ENCODE measurements at places on chromosomes 6 and 20.
A peak's percentile ranks its signal among the peaks of the same experiment; 100 is the strongest.

- DNase-seq: no peak
These were observed 116.5 kb downstream of the CCDC170 start for GRCh38 chr6:151610326-151610725.

GRCh38 chr6:6781172-6781872 is 192.8 kb downstream of the LY86 start:
- peak; percentile 20 for DNase-seq

DNA sequence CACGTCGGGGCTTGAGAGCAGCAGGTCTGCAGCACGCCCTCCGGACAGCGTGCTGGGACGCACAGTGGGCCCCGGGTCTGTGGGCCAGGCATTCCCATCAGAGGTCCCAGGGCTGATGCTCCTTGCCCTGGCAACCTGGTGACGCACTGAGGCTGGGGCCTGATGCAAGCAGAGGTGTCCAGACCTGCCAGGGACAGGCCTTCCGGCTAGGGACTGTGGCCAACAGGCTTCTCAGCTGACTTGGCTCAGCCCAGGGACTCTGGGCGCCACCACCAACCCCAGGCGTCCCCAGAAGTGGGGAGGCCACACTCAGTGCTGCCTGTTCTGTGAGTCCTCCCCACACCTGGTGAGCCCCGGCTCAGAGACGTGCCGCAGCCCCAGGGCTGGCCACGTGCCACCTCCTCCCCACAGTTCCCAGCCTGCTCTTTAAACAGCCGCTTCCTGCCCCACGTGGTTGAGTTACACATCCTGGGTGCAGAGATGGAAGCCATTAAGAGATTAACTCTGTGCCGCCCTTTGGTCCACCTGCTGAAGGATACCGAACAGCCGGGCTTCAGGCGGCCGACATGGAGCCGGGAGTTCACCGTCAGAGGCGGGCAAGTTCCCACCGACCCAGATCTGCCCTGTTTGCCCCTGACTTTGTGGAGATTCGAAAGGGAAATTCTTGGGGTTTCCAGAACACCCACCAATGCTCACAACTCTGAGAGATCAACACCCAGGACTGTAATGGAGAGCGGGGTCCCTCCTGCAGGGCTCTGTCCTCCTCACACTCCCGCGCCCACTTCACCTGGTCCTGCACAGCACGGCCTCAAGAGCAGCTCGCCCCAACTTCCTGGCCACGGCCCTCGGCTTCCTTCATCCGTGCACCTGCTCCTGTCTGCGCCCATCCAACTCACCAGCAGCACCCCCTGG is 37.6 kb upstream of the ZBP1 start:
- DNase-seq: no peak

GRCh38 chr20:37929683-37930014 is 26.7 kb downstream of the VSTM2L start:
- no peak for DNase-seq

DNA sequence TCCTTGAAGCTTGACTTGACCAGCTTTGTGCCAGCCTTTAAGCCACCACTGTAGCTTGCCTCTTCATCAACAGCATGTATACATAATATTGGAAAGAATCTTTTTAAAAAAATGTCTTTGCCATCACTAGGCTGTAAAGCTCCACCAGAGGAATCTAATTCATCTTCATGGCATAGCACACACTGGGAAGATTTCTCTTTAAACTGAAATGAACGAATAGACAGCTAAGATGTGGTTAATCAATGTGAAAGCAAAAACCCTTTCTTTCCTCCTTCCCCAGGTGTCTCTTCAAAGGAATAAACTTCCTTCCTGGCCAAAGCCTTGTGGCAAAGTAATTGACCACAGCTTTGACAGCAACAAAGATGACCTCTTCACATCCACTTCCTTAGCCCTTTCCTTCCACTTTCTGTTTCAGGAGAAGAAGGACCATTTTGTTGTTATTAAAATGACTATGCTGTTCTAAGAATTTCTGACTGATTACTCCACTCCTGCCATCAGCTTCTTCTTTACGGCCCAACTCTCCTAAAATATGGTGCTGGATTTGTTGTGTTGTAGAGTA is 428.7 kb upstream of the SOX4 start:
- no peak for DNase-seq

GRCh38 chr6:1063671-1064355 is 248.1 kb upstream of the FOXQ1 start:
- no peak for DNase-seq

GRCh38 chr6:157527471-157527907 is 146.5 kb downstream of the ZDHHC14 start:
- DNase-seq: no peak

GRCh38 chr20:10427060-10427692 is 6.8 kb downstream of the MKKS start:
- DNase-seq: peak; percentile 39

DNA sequence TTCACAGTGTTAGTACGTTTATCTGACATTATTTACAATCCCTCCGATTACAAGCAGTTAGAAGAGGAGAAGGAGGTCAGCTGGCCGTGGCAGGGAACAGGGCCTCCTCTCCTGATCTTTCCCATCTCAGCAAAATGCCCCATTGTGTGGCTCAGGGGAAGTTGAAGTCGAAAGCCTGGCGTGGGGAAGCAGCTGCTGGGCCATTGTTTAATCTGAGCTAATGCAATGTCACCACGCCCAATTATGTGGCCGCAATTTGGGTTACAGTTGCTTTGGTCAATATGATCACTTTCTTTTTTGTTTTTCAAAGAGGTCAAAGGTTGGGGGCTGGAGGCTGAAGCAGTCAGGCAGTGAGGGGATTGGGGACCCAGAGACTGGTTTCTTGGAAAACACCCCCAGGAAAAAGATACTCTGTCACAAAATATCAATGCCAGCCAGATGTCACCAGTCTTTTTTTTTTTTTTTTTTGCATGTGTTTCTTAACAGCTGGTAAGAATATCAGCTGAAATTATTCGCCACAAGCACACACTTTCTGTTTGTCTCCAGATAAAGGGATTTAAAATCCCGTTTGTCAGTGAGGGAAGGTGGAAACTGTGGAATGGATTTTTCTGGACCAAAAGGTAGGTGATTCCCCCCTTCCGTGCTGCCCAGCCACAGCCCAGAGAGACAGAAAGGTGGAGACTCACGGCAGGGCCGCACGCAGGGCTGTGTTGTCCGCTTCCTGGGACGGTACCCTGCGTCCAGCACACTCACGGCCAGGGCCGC is 24.6 kb downstream of the DLL1 start:
- DNase-seq: peak; percentile 19

DNA sequence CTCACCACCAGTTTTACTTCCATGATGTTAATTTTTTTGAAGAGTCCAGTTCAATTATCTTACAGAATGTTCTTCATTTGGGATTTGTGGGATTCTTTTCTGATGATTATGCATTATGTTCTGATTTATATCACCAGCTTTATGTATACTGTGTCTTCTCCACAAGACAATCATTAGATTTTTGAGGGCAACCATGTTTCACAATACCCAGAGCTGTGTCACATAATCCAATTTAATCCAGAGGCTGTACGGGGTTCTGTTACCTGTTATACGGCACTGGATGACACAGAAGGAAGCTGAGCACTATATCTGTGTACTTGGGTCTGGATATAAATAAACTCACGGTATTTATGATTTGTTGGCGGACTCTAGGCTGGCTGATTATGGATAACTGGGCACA is 41.6 kb upstream of the RPN2 start:
- DNase-seq: no peak

- DNase-seq: no peak
These were observed 1059.5 kb upstream of the FLRT3 start for GRCh38 chr20:15396900-15397299.

DNA sequence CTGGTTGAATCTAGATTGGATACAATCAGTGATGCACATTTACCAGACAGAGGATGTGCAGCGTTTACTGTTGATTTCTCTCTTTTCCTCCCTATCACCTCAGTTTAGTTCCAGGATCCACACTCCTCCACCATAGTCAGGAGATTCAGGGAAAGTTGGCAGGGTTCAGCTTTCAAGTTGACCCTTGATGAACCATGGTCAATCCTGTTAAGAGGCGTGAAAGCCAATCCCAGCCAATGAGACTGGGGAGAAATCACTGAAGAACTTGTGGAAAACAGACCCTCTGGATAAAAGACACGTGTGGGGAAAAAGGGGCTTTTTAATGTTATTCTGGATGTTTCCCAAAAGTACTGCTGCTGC is 19.2 kb upstream of the SCP2D1 start:
- no peak for DNase-seq

GRCh38 chr6:2970753-2971419 is 481 bp downstream of the SERPINB6 start:
- DNase-seq: peak; percentile 63

DNA sequence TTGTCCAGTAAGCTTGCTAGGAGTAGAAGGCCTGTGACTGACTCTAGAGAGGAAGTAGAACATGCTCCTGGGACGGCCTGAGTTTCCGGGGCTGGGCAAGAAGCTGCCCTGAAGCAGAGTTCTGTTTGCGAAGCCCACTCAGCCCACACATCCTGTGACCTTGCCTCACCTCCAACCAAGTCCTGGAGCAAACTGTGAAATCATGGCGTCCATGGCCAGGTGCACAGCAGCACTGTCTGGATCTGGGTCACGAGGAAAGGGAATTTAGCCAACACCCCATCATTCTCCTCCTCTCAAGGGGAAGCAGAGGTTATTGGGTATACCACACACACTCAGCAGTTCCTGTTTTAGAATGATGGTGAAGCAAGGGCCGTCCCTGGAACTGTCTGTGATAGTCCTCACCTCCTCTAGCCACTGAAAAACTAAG is 87.5 kb downstream of the CRYBG1 start:
- no peak for DNase-seq

- peak; percentile 33 for DNase-seq
These were observed 5.2 kb downstream of the FNDC1 start for GRCh38 chr6:159174263-159174969.

DNA sequence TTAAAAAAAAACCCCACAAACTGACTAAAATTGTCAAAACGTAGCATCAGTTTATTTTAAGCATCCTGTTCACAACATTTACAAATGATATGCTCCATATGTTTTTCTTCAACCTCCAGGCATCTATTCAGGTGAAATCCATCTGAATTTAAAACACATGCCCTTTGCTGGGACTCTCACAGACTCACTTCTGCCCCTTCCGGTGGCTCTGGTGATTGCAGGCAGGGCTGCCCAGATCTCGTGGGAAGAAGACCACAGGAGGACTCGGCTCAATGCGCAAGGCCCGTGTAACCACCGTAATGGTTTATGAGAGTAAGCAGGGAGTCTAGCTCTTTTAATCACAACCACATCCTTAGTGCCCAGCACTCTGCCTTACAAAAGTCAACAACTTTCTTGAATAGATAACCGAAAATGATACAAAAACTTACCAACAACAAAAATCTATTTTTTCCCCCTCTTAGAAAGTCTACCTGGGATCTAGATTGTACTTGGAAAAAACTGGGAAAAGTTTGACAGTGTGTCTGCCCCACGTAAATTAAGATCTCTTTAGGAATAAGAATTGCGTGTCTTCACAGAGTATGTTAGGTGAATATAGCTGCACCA is 139.1 kb downstream of the KIF16B start:
- no peak for DNase-seq

DNA sequence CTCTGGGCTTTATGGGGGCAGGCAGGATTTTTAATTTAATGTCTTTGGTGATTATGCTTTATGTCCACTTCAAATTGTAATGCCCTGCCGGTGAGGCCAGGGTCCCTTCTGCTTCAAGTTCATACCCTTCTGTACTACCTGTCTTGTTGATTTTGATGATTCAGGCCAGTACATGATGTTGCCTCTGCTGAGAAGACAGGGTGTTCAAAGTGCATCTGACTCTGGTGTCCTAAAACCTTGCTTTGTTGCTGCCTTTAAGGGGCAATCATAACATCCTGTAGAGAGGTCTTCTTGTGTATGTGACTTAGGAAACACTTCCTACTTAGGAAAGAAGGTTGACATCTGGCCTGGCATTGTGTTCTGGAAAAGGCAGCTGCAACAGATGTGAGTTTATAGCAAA is 113.2 kb downstream of the TMEM170B start:
- DNase-seq: no peak

GRCh38 chr6:167688123-167688522 is 138.6 kb upstream of the AFDN start:
- DNase-seq: no peak

DNA sequence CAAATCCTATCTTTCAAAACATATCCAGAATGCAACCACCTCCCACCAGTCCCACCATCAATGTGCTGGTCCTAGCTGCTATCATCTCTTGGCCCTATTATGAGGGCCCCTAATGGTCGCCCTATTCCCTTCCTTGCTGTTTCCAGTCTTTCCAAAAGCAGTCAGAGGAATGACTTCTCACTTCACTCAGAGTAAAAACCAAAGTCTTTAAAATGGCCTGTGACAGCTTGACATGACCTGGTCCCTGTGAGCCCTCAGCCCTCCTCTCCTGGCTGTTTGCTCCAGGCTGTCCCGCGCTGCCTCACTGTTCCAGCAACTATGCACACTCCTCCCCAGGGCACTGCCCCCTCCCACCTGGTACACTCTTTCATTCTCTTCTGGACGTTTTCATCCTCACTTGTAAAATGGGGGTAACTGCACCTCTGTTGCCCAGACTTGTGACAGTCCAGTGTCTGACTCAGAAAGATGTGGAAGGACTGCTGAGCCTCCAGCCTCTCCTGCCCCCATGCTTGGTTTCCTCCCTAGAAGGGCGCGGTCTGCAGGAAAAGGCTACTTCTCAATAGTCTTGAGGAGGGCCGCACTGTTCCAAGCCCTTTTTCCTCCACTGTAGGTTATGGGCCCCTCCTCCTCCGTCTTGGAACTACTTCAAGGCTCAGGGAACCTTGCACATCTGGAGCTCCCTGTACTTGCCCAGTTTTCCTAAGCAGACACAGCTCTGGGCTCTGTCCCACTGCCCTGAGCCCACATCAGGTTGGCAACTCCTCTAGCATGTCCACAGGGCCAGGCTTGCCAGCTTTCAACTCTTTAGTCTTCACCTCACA is 64.7 kb downstream of the MYH7B start:
- DNase-seq: no peak

DNA sequence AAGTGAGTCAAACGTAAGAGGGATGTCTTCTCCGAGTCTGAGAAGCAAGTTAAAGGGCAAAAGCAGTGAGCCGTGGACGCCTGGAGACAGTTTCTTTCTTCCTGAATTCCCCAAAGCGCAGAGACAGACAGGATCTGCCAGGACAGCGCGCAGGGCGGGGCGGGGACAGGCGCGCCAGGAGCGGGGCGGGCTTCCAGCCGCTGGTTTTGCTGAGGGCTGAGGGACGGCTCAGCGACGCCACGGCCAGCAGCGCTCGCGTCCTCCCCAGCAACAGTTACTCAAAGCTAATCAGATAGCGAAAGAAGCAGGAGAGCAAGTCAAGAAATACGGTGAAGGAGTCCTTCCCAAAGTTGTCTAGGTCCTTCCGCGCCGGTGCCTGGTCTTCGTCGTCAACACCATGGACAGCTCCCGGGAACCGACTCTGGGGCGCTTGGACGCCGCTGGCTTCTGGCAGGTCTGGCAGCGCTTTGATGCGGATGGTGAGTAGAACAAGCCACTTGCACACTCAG is at the start of gene SCGN:
SCGN (plus strand) TSS at position 209 of the 509 bp plus-strand sequence; CDS start at position 398, 189 bp downstream.
- no peak for DNase-seq

DNA sequence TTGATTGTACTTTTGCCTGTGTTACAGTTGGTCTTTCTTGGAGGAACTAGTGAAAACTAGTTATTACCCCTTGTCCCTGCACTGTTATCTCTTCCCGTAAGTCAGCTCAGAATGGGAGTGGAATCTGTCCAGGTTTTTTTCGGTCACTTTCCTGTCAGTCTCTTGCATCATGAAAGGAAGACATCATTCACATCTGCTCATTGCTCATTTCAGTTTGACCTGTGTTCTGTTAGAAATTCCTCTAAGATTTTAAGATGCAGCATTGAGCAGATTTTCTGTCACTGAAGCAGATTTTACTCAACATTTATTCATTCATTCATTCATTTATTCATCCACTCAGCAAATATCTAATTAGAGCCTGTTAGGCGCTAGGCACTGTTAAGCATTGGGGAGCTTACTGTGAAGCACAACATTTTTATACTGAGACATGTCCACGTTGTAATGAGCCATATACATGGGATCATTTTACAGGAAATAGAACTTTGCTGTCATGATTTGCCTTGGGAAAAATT is 33.1 kb upstream of the HINT3 start:
- DNase-seq: no peak

All from substantia nigra (tissue), 51 donors.